ENCODE measurements at places on chromosomes 3 and 15.

DNA sequence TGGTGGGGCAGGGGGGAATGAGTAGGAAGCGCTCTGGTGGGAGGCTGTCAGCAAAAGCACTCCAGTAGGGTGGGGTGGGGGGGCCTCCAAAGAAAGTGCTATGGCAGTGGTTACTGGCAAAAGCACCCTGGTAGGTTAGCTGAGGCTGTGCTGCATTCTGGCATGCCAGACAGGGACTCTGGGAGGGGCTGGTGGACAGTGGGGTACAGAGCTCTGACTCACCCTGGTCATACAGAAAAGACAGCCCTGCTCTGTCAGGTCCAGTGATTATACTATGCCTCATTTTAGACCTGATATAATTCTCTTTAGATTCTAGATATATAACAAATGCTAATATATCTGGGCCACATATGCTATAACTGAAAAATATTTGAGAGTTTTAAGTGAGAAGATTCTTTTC lies 82.8 kb upstream of the CPNE4 start:
- DNase-seq: no peak

DNA sequence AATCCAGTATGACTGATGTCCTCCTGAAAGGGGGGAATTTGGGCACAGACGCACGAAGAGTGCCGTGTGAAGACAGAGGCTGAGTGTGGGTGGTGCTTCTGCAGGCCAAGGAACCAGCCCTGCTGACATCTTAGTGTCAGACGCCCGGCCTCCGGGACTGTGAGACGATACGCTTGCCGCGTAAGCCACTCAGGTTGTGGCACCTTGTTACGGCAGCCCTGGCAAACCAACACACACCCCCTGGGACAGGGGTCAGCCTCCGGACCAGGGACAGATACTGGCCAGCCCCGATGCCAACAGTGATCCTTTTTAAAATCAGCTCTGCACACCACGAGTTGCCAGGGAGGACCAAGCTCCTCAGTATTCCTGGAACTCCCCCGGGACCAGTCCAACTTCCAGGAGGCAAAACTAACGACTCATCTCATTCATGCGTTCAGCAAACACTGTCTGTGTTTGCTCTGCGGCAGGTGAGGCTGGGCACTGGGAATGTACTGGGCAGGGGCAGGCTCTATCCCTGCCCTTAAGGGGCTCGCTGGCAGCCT lies 21.2 kb upstream of the PIGZ start:
- no peak for DNase-seq

DNA sequence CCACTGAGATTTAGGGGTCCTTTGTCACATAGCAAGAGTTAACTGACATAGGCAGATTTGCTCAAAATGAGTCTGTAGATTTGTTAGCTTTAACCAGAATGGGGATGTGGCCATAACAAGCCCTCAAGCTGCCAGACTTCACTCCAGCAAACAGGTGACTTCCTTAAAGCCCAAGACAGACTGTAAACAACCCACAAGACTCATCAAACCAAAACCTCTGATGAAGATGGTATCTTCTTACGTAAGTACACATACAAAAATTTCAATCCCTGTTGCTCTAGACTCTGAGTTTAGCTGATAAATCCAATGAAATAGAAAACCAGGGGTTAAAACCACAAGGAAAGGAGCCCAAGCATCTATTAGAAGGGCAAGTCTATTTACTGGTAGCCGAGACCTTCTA lies 18.2 kb upstream of the ZBTB20 start:
- DNase-seq: no peak

DNA sequence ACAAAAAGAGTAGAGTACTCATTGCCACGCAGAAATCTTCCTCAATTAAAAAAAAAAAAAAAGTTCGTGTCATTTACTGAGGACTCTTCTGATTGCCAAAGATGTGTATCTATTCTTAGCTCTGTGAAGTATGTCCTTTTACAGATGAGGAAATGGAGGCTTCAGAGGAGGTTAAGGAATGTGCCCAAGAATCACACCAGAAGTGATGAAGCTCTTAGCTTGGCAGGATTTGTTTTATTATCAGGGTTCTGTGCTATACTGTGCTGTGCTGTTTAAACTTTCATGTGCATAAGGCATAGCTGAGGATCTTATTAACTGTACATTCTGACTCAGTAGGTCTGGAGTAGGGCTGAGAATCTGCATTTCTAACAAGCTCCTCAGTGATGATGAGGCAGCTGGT lies 665.2 kb upstream of the ADAMTS9 start:
- no peak for DNase-seq

GRCh38 chr3:47018269-47018611 lies 38.8 kb downstream of the NBEAL2 start:
- DNase-seq: no peak

GRCh38 chr15:92069308-92070250 lies 216.1 kb downstream of the SLCO3A1 start:
- DNase-seq: no peak

DNA sequence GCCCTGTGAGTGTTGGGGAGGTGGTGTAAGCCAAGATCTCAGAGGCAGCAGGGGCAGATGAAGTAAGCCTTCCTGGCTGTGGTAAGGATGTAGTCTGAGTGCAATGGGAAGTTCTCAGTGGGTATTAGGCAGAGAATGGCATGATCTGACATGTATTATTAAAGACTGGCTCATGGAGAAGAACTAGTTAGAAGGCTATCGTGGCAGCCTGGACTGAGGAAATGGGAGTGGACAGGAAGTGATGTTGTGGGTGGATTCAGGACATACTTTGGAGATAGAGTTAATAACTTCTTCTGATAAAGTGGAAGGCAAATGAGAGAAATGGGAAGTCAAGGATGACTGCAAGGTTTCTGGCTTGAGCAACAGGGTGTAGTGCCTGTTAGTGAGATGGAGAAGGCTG lies 250.9 kb upstream of the CFAP20DC start:
- DNase-seq: no peak

- peak; percentile 14 for DNase-seq
These were observed 1045.3 kb downstream of the TUSC7 start for GRCh38 chr3:117754841-117755240.

DNA sequence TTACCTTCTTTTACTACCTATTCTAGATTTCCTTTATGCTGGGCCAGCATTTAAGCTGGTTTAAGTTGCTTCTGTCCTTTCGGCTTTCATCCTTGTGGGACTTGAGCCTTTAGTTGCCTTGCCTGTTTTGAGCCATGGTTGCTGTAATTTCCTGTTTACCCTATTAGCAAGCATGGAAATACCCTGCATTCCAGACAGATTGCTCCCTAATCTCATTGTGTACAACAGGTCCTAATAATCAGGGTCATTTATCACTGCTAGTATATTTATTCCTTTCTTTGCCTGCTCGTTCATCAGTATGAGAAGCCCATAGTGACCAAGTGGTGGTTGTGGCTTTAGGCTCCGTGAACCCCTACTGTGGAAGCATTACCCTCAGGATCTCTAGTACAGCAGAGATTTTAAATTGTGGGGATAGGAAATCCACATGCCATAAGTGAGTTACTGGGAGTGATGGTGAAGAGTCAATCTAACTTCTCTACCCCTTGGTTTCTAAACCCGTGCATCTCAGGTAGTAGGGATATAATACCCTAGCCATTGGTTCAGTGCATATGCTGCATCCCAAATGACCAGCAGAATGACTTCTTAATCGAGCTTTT lies 31.9 kb downstream of the NCK1 start:
- DNase-seq: peak; percentile 68

GRCh38 chr3:177186306-177186705 lies 11.0 kb downstream of the TBL1XR1 start:
- no peak for DNase-seq

- DNase-seq: peak; percentile 21
These were observed 799.2 kb downstream of the NR2F2 start for GRCh38 chr15:97129674-97130073.

DNA sequence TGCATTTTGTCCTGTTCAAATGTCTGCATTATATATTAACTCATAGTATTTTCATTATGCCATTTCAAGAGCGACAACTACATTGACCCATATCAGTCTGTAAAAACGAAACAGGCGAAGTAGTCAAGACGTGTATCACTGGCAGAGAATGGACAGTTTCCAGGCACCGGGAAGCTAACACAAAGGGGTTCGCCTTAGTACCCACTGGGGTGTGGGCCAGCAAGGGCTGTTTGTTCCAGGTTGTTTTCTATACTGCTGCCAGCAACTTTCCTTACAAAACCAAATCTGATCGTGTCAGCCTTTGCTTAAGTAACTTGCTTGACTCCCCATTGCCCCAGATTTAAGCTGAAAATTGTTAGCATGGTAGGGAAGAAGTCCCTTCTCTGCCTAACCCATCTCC lies 87.1 kb downstream of the CGNL1 start:
- DNase-seq: no peak

GRCh38 chr15:54540721-54541120 lies 562.5 kb downstream of the UNC13C start:
- no peak for DNase-seq

DNA sequence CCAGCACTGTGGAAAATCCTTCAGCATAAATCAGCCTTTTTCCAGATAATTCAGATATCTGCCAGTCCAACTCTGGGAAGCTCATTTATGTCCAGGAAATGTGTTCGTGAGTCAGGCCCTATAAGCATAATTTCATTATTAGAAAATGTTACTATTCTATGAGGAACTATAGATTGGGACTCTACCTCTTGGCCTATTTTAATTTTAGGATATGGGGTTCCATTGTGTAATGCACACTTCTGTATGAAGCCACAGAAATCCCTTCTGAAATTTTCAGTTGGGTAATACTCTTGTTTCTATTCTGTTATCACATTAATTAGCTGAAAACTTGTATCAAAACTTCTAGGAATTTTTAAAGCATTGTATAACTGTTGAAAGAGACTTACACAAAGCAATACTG lies 43.9 kb upstream of the IL12A start:
- DNase-seq: no peak

- DNase-seq: no peak
These were observed 34.4 kb downstream of the RYK start for GRCh38 chr3:134216191-134216764.

- no peak for DNase-seq
These were observed 96.2 kb downstream of the HES1 start for GRCh38 chr3:194231929-194232832.

DNA sequence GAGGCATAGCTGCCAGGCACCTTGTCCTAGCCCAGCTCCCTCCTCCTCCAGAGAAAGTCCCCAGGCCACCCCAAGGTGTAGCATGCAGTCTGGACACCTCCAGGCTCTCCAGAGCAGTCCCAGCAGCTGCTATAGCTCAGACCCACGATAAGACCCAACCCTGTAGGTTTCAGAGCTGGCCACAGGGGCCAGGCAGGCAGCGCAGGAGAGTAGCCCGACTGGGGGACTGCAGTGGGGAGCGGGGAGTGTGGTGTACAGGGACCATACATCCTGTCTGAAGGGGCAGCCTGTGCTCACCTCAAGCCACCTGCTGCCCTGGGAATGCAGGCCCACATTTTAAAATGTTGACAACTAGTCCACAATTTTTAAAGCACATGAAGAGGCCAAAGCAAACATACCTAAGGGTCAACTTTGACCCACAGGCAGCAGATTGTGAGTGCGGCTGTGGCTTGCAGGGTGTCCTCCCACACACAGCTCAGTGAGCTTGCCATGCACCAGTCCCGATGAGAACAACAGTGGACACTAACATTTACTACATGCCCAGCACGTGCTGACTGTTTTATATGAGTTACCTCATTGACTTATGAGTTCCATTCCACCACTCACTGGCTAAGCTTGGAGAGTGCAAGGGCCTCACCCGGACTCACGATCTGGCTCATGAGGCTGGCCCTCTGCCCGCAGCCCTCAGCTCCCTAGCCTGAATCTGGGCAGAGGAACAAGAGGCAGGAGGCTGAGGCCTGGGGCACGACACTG lies 81.4 kb downstream of the DNAJB8 start:
- DNase-seq: no peak

- DNase-seq: no peak
These were observed 596.6 kb upstream of the AGTR1 start for GRCh38 chr3:148101061-148101460.

GRCh38 chr3:16936676-16937230 lies 52.0 kb downstream of the PLCL2 start:
- DNase-seq: no peak

GRCh38 chr3:176663387-176663786 lies 533.9 kb downstream of the TBL1XR1 start:
- no peak for DNase-seq

DNA sequence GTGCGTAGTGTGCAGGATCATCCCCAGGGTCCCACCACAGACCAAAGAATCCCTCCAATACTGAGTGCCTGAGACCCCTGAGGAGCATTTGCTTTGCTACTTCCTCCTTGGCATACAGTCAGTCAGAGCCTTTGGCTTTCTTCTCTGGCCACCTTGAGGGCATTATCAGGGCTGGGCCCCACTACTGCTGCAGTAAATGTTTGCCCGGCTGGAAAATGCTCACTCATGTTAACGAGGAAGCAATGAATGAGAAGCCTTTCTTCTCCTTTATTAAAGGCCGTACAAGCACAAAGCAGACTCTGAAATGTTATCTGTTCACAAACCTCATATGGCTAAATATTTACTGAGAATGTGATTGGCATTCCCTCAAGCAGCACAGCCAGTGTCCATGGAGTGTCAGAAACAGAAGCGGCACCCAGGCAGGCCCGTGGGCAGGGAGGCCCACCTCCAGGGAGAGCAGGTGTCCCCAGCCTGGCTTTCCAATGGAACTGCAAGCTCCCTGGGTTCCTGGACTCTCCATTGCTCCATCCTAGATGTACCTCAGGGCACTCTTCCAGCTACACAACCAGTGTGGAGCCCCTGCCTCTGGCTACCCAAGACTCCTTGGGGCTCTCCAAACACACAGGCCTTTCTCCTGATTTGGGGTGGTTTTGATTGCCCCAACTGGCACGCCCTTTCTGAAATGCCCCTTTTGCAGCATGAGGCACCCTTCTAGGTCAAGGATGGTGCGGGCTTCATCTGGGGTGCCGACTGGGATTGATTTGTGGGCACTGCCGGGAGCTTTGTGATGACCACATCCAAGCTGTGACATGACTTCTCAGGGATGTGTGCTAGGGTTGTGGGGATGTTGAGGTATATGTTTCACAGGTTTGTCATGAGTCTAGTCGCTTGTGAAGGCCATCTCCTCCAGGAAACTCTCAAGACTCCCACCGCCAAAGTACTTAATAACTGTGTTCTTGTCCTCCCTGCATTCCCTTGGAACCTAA lies 195.6 kb downstream of the FAM43A start:
- no peak for DNase-seq

GRCh38 chr3:105496343-105496742 lies 129.6 kb downstream of the ALCAM start:
- DNase-seq: no peak

- DNase-seq: no peak
These were observed 115.6 kb downstream of the GSK3B start for GRCh38 chr3:119978554-119979208.

DNA sequence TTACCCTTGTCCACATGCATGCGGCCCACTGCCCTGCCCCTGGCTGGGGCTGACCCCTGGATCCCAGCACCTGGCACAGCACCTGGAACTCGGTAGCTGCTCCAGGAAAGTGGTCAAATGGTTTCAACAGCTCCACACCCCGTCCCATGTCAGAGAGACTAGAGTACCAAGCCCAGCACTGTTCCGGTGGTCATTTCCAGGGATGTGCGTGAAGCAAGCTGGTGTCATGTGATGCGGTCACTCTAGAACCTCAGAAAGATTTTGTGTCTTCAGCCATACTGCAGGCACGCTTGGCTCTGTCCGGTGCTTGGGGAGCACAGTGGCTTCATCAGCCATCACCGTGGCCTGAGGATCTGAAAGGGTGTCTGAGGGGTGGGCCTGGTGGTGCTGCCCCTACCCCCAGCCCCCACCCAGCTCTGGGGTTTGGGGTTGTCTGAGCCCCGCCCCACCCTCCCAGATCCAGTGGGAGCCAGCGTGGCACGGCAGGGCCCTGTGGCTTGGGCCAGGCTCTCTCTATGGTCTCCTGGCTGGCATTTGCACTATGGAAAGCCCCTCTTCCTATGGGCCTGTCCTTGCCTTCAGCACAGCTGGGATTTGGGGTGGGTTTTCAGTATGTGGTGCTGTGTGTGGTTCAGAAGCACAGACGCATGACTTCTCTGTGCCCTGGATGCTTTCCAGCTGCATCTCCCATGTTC lies 15.3 kb downstream of the APBA2 start:
- no peak for DNase-seq
